ENCODE measurements at places on chromosomes 1 and 21. TPM values are rescaled to one million over a fixed set of nuclear protein-coding genes. Genes with fewer than 3 reads are reported as not detected.

The CASZ1 gene
- total RNA-seq: 8.5 TPM

- no peak for DNase-seq
These were observed 7.6 kb upstream of the CD1A start for GRCh38 chr1:158246650-158247049.

DNA sequence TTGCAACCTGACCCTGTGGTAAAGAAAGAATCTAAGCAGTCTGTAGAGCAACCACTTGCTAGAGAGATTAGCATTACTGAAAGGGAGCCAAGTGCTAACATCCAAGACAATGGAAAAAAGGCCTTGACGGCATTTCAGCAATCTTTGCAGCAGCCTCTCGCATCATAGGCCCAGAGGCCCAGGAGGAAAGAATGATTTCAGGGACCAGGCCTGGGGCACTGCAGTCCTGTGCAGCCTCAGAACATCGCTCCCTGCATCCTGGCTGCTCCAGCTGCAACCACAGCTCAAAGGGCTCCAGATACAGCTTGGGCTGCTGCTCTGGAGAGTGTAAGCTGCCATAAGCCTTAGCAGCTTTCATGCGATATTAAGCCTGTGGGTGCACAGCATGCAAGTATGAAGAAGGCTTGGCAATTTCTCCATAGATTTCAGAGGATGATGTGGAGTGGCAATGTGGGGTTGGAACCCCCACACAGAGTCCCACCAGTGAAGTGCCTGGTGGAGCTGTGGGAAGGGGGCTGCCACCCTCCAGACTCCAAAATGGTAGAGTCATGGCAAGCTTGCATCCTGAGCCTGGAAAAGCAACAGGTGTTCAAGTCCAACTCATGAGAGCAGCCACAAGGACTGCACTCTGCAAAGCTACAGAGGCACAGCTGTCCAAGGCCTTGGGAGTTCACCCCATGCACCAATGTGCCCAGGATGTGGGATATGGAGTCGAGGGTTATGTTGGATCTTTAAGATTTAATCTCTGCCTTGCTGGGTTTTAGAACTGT lies 110.6 kb upstream of the HMGB4 start:
- DNase-seq: no peak

The SPRR3 gene
- not detected for total RNA-seq

The GPR25 gene
- total RNA-seq: not detected

DNA sequence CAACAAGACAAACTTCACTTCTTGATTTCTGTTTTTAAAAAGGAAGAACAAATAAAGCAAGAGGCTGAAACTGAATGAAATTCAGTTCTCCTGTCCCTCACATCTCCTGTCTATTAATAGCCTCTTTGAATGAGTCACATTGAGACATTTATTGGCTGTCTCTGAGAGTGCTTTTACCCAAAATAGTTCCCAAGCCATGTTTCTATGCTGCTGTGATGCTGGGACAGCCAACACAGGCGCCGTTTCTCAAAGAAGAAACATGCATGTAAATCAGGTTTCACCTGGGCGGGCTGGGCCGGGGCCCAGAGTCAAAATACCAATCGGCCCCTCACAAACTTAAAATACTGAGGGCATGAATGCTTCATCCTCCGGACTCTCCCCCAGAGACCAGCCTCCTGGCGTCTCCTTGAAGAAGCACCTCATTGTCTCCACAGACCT lies 105.2 kb downstream of the EDEM3 start:
- no peak for DNase-seq

DNA sequence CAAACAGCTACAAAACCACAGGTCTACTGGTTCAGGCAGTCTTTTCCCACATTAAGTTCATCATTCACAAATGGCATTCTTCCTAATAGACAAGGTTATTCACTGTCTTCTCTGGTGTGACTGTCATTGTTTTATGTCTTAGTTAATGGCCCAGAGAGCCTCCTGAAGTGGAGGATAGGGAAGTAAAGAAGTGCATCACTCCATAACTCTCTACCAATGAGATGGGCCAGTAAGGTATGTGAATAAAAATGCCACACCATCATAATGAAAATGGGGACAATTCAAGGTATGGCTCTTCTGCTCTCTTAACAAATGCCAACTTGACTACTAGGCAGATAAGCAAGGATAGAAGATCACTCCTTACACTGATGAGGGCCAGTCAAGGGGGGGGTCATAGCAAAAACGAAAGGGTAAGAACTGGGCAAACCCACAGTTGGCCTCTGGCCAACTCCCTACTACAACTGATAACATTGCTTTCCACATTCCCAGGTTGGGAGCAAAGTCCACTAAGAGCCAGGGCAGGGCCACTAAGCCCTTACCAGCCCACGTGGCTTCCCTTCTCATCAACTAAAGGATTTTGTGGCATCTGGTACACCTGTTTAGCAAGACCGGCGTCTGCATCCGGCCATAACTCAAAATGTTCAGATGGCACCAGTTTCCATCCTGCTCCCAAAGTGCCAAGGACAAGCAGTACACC lies 10.0 kb downstream of the PABPC4 start:
- DNase-seq: no peak
